Activated CD8-positive, alpha-beta memory T cell treated with anti-CD3 and anti-CD28 coated beads for 48 hours (primary cell): ENCODE measurements at places on chromosomes 5 and 9.

DNA sequence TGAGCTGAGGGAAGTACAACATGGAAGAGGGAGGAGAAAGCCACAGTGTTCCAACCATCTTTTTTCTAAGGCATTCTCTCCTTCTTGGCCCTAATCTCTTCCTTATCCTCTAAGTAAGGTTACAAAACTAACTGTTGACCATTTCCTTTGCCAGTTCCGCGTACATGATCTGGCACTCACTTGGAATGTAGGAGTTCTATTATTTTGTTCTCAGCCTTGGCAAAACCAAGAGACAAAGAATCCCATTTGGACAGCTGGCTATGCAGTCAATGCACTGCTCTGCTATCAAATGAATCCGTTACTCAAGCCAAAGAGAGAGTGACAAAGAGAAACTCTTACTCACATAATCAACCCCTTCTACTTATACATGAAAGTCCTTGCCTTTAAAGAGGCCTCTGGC, 410.3 kb downstream of the DTWD2 start:
- no peak for DNase-seq

- no peak for DNase-seq
These were observed 47.6 kb downstream of the ACO1 start for GRCh38 chr9:32431940-32432555.

GRCh38 chr9:20570756-20571155, 51.5 kb downstream of the MLLT3 start:
- DNase-seq = no peak

- DNase-seq = no peak
These were observed 46.6 kb downstream of the CFAP95 start for GRCh38 chr9:69867081-69867814.

DNA sequence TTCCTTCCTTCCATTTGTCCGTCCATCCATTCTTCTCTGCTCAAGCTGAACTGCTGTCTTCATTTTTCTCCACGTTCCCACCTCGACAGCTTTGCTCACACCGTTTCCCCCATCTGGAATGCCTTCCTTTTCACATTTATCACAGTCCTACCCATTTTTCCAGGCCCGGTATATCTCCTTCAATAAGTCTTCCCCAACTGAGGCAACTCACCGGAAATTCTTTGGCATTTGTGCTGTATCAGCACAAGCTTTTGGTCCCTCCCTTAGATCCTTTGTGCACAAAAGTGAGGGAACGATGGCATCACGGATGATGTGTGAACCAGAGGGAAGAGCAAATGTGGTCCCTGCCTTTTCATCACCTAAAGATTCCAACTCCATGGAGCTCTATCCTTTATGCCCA, 45.6 kb upstream of the INSYN2B start:
- DNase-seq = no peak

- DNase-seq = no peak
These were observed 1259.0 kb upstream of the NUDT12 start for GRCh38 chr5:104821606-104822005.

GRCh38 chr5:148849461-148849860, 23.1 kb downstream of the ADRB2 start:
- DNase-seq = no peak

DNA sequence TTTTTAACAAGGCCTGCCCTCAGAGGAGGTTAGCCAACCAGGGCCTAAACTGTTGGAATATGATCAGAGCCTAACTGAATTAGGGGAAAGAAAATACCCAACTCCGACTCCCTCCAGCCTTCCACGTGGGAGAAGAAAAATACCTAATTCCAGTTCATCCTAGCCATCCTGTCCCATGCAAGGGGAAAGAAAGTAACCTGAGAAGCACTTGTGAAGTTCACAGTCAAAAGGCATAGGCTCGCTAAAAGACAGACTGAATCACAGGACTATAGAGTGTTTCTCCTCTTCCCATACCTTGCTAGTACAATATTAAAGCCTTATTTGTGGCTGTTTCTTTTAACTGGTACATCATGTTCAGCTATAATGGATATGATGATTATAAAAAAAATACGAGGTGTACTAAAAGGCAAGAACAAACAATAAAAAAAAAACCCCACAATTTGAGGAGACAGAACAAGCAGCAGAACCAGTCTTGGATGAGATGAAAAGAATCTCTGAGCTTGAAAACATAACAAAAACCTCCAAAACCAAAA, 18.0 kb upstream of the ATP10B start:
- DNase-seq = no peak

- no peak for DNase-seq
These were observed 83.9 kb downstream of the RIC1 start for GRCh38 chr9:5712651-5713390.

- no peak for DNase-seq
These were observed 56.8 kb upstream of the OLFM1 start for GRCh38 chr9:135030566-135031226.

DNA sequence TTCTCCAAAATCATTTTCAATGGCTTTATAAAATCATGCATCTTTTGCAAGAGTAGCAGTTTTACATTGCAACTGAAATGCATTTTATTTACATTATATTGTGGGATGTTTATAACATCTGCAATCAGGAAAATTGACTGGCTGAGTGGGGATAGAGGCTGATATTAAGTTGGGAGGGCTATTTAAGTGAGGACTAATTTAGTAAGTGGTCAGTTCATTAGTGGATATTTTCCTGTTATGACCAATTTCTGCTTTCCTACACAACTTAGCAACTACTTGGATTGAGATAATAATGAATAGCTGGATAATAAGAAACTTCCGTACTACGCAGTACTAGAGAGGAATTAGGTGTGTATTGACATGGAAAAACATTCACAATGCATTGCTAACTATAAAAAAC, 92.9 kb upstream of the SSBP2 start:
- DNase-seq = no peak

DNA sequence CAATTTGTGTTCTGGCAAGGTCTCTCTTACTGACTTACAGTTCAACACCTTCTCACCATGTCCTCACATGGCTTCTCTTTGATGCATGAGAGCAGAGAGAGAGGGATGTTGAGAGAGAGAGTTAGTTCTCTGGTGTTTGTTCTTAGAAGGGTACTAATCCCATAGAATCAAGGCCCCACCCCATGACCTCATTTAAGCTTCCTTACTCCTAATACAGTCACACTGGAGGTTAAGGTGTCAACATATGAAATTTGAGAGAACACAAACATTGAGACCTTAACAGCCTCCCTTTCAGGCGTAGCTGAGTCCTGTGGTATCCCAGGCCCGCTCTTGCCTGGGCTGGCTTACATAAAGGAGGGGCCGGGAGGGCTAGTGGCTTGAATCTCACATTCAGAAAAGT, 10.6 kb upstream of the SEMA6A start:
- no peak for DNase-seq

DNA sequence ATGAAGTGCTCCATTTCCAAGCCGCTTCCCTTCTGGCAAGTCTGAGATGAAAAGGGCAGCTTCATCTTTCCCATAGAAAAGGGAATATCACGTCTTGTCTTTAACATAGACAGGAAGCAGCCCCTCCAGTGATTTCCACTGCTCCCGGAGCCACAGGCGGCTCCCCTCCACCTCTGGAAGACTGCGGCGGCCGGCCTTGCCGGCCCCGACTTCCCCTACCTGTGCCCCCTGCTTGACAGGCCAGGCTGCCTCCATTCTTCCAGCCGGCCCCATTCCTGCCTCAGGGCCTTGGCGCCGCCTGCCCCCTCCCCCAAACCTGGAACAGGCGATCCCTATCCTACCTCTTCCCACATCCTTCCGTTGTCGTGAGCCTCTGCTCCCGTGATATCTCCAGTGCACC, 141.8 kb downstream of the ZNF354C start:
- no peak for DNase-seq

DNA sequence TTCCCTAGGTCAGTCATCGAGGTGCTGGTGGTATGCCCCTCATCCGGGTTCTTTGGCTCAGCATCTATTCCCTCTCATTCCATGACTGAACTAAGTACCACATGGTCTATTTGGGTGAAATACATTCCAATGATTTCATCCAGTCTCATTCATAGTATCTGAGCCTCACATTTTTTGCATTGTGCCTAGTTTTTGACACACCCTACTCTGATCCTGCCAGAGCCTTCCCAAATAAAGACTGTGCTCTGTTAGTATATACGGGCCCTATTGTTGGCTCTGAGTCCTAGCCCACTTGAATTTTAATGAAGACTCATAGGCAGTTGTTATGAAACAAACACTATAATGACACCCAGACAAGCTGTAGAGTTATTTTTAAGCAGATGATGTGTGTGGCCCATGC, 740.7 kb downstream of the CETN3 start:
- DNase-seq = no peak

GRCh38 chr9:113712053-113712452, 164.1 kb upstream of the ZNF618 start:
- DNase-seq = no peak

- DNase-seq = no peak
These were observed 14.8 kb upstream of the PHYHD1 start for GRCh38 chr9:128905964-128906363.

DNA sequence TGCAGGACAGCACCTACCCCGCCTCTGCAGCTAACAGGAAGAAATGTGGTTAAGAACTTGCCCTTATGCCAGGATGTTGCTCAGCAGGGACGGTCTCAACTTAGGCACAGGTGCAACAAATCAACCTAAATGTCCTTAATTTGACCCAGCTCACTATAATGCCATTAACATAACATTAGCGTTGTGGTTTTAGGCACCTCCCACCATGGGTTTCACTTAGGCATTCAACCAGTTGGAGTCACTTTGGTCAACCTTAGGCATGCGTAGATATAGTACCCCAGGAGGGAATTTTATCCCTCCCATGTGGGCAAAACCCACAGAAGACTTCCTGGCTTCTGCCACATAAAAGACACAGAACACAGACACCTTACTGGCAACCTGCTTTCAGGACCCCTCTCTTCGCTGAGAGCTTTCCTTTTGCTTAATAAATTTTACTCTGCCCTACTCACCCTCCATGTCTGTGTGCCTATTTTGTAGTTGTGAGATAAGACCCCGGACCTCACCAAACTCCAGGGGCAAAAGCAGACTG, 8.7 kb upstream of the ERAP1 start:
- DNase-seq = no peak

DNA sequence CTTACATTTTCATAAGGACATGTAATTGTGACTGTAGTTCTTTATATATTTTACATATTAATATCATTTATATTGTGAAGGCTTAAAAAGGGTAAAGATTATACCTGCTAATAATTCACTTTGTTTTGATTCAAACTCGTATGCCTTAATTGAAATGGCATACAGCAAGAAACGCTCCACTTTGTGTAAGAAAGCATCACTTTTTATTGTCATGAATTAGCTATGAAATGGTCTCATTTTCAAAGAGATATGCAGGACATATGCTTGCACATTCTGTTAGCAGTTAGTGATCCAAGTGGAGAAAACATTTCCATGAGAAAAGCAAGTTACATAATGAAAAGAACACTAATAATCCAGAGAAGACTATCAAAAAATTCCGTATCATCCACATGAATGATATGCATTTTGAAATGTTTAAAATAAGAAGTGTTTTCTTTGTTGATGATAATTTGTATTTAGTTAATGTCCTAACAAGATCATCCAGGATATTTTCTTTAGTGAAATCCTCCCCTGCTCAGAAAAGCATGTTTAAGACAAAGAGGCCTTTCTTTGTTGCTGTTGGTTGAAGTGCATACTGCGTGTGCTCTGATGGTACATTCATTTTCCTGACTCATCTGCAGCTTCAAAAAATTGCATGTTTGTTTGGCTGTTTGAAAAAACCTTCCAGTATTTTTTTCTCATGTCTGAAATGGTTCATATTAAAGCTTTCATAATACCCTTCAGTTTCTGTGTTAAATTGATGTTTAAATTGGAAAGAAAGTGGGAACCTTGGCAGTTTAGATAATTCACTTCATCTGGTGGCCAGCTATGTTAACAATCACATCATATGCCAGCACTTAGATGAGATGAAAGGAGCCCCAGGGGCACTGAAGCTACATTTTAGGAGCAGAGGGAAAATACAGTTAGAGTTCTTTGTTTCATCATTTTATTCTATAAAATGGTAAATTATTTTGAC, 242.2 kb downstream of the CSNK1G3 start:
- no peak for DNase-seq

DNA sequence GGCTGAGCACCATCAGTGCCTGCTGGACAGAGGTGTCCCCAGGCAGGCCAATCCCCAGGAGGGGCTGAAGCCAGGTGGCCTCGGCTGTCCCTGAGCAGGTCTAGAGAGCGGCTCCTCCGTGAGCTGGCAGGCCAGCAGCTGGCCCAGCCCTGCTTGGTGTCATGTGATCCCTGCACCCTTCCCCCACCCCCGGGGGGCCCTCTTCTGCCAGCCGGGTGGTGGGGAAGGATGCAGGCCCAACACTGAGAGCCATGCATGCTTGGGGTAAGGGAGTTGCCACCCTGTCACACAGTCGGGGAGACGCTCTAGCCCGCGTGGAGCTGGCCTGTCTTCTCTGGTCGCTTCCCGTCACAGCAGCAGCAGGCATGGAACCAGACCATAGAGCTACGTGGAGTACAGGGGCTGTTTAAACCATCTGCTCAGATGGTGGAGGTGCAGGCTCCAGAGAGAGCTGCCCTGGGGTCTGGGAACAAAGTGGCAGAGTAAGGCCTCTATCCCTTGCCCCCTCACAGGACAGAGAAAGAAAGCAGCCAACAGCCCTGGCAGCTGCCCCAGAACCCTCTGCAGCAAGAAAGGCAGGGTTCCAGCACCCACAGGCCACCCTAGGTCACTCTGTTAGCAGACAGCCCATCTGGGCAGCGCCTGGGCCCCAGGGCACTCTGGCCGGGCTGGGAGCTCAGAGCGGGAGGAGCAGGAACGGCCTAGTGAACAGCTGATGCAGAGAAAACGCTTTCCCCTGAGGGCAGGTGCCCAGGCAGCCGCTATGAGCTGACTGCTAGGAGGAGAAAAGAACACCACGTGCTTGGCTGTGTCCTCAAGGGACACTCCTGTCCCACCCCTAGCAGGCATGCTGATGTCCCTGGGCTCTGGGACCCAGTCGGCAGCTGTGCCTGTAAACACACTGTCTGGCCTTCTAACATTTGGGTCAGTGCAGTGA, 6.8 kb downstream of the RALGDS start:
- DNase-seq = no peak

- no peak for DNase-seq
These were observed 54.4 kb downstream of the SMIM23 start for GRCh38 chr5:171840066-171840465.
